ENCODE measurements at places on chromosomes 5 and 9. TPM values are rescaled to one million over a fixed set of nuclear protein-coding genes. Genes with fewer than 3 reads are reported as not detected.

The MGAT1 gene
- 70.5 TPM for total RNA-seq

The FOXD4L6 gene
- not detected for total RNA-seq

The SLC26A2 gene
- total RNA-seq, result 13.6 TPM

The ACTBL2 gene
- under 0.01 TPM for total RNA-seq

The CD74 gene
- 0.65 TPM for total RNA-seq
